ENCODE measurements at places on chromosomes 5 and 9.

- no peak for DNase-seq
Measured at GRCh38 chr5:88594441-88594840, 288.5 kb downstream of the MEF2C start.

GRCh38 chr9:80934095-80934494, 755.3 kb downstream of the TLE1 start:
- DNase-seq, result no peak

GRCh38 chr5:72512593-72512860, 5.3 kb upstream of the ZNF366 start:
- no peak for DNase-seq

- no peak for DNase-seq
Measured at GRCh38 chr5:147450606-147451005, 59.3 kb downstream of the DPYSL3 start.
